ENCODE measurements at places on chromosomes 7 and 10.
A peak's percentile ranks its signal among the peaks of the same experiment; 100 is the strongest.

GRCh38 chr7:16023046-16023445 is 336.6 kb upstream of the MEOX2 start:
- DNase-seq: no peak

DNA sequence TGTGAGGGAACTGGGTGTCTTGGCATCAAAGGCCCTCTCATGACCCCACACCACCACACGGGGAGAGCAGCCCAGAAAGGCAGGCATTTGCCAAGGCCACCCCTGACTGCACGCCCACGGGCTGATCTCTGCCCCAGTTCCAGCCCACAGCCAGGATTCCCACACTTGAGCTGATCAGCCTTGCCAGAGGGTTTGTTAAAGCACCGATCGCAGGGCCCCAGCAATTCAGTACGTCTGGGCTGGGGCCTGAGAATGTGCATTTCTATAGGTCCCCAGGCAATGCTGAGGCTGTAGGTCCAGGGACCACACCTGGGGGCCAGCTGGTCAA is 103.9 kb downstream of the TNS3 start:
- DNase-seq: no peak

DNA sequence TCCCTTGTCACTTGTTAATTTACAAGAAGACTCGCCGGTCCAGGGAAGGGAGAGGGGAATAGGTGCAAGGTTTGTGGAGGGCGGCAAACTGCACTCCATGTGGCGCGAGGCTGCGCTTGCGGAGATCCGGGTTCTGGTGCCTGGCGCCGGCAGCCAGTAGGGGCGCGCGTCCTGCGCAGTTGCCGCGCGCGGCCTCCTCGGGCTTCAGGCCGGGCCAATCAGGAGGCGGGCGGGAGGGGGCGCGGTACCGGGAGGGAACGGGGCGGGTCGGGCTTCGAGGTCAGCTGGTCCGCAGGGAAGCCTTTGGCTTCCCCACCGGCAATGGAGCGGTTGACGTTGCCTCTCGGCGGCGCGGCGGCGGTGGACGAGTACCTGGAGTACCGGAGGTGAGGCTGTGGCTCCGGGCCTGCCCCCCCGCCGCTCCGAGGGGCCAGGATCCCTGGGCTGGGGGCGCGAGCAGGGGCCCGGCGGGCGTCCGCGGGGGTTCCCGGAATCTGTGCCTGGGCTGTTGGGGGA is at the start of gene FAM221A:
Gene FAM221A, plus strand, starts transcription at position 302 of the 516 bp plus-strand sequence. Its CDS starts 20 bp downstream, at position 322.
- DNase-seq: peak; percentile 36

GRCh38 chr7:131166066-131166465 is 161.6 kb upstream of the MKLN1 start:
- no peak for DNase-seq

GRCh38 chr7:44438816-44439215 is 51.6 kb downstream of the NUDCD3 start:
- DNase-seq: no peak

DNA sequence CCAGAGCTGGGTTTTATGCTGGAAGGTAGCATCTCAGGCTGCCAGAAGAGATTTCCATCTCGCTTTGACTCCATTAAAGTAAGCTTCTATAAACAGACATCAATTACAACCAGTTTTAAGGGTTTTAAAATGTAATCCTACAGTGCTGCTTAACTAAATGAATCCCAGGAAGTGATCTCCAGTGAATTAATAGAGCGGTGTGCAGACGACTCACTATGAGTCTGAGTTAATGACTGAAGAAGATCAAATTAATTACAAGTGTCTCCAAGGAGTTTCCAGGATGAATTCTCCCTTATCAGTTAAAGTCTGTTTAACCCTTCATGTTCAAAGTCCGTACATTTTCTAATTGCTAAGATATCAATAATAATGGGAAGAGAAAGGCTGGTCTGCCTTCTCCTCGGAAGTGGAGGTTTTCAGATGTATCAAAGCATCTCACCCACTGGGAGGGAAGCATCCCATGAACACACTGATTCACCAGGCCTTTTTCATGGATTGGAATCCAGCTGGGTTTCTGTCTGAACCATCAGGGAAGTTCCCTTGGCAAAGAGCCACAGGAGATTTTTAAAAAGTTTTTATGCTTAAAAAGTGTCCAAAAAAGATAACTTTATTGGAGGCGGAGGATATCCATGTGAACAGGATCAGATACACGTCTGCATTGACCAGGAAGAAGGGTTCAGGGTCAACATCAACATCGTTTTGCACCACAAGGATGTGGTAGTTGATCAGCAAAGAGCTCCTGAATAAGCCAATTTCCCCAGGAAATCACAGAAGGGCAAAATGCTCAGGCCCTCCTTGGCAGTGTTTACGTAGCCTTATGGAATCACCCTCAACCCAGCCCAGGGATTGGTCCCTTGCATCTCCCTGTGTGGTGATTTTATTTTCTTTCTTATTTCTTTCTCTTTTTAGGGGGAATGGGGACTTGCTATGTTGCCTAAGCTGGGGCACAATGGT is 288.2 kb downstream of the POU6F2 start:
- no peak for DNase-seq

GRCh38 chr10:114611617-114612016 is 46.5 kb downstream of the ABLIM1 start:
- no peak for DNase-seq

DNA sequence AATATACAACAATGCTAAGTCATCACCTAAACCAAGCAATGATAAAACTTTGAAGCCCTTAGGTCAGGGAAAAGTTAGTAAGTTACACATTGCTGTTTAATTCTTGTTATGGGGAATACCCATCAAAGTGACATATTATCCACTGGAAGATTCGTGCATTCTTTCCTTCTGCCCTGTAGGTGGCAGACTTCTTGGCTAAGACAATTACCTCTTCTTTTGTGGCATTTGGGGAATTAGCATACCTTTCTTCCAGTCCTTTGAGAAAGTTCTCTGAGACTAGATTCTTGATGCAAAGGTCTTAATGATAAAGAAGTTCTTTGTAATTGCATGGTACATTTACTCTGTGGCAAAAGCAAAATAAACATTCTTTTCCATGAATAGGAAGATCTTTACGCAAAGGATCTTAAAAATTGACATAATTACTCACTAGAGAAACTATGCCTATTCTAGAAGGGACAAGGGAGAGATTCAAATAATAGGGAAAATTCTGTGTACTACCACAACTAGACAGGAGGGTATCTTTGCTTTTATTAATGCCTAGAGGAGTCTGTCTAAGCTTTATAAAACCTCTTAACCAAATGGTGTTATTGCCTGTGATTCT is 395.9 kb downstream of the GRM8 start:
- no peak for DNase-seq

DNA sequence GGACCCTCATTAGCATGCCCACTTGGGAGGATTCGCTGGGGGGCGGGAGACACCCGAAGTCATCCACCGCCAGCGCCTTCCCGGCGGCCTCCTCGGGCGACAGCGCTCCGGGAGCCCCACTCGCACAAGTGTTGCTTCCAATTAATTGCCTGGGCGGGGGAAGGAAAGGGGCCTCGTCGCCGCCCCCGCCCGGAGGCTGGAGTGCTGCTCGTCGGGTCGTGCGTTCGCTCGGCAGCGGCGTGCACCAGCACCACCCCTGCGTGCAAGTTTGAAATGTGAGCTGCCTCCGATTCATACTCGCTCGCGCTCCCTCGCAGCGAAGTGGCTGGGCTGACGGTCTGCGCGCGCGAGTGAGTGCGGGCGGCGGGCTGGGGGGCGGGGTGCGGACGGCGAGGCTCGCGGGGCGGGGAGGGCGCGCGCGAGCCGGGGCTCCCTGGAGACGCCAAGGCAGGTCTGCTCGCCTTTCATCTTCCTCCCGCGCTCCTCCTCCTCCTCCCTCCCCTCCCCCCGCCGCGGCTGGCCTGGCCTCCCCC is 104.6 kb upstream of the PPIF start:
- DNase-seq: no peak

DNA sequence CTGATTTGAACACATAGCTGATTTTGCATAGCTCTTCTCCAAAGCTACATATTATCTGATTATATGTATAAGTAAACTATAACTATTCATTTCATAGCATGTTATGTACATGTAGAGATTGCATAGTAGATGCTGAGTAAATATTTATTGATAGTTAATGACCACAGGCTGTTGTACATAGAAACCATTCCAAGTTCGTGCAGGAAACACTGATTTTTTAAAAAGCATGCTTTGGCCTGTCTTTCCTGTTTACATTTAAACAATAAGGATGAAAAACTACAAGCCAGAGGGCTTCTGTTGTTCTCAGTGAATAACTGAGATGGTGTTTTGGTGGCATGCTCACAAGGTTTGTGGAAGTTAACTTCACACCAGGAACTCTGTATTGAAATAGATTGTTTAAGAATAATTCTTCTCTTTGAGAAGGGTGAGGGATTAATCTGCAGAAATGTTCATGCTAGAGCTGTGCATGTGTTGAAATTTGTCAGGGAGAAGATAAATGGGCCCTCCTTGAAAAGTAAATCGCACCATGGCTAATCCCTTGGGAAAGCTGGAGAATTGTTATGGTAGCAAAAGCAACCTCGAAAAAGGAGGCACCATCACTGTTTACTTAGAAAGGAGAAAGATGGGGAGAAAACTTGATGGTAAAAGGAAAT is 120.2 kb upstream of the SP8 start:
- DNase-seq: no peak

DNA sequence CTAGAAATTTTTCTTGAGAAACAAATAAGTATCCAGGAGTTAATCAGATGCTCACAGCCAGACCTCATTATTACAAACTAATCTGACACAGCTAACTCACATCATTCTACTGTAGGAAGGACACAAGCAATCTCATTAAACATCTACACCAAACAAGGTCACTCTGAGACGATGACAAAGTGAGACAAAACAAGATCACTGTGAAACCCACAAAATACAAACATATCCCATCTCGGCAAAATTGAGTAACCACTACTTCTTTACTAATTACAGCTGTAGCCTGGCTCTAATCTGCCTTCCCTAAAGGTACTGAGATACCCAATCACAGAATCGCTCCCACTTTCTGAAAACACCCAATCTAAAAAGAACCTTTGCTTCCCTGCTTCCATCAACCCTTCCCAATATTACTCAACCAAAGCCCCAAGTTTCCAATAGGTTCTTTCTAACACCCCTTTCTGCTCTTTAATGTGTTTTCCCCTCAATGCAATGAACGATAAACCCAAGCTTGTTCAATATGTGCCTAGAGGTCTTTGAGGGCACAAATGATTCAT is 26.9 kb downstream of the CCDC6 start:
- no peak for DNase-seq

DNA sequence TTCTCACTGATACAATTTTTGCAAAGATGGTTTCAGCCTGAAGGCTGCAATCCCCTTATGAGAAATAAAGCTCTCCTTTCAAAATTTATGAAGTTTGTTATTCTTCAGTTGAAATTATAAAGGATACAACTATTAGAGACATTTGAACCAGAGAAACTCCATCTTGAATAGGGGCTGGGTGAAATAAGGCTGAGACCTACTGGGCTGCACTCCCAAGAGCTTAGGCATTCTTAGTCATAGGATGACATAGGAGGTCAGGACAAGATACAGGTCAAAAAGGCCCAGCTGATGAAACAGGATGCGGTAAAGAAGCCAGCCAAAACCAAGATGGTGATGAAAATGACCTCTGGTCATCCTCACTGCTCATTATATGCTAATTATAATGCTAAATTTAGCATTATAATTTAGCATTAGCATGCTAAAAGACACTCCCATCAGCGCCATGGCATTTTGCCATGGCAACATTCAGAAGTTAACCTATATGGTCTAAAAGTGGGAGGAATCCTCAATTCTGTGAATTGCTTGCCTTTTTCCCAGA is 22.4 kb upstream of the IFIT1B start:
- no peak for DNase-seq

- no peak for DNase-seq
Observed at GRCh38 chr7:8514781-8515519, 81.5 kb downstream of the NXPH1 start.

GRCh38 chr10:49081547-49082275 is 33.6 kb downstream of the VSTM4 start:
- DNase-seq: no peak

GRCh38 chr7:82839063-82839462 is 323.6 kb downstream of the PCLO start:
- DNase-seq: no peak

GRCh38 chr10:111221682-111222480 is 145.1 kb downstream of the ADRA2A start:
- no peak for DNase-seq

DNA sequence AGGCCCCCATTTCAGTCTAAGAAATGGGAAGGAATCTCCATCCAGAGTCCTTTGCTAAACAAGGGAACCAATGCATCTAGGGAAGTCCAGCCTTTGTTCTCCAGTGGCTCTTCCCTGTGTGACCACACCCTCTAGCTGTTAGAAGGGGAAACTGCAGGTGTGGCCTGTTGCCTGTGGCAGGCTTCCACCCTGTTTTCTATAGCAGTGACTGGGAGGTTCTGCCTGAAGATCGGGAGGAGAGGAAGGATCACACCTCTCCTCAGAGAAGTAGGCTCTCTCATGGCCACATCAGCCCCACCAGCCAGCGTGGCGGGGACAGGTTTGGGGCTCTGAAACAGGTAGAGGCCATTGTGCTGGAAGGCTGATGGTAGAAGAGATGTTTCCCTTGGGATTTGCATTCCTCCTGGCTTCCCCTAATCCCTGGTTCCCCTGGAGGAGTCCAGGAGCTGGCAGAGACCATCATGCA is 47.7 kb upstream of the TRIM8 start:
- no peak for DNase-seq

- no peak for DNase-seq
Observed at GRCh38 chr10:24467605-24468004, 256.1 kb downstream of the ARHGAP21 start.

DNA sequence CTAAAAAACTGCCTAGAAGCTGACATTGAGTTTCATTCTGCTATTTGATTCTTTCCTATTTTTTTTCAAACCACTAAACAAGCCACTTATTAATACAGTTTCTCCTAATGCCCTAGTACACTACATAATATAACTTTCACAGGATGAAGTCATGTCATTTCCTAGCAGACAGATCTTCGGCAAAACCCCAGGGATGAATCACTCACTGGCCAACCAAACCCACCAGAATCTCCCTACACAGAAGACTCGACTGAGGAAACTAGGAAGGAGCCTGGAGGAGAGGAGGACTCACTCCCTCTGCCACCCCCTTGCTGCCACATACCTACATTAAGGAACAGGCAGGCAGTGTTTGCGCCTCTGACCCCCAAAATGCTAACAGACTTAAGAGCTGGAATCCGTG is 33.4 kb downstream of the XPNPEP1 start:
- DNase-seq: no peak

GRCh38 chr10:82934429-82934828 is 1059.4 kb downstream of the NRG3 start:
- DNase-seq: no peak

DNA sequence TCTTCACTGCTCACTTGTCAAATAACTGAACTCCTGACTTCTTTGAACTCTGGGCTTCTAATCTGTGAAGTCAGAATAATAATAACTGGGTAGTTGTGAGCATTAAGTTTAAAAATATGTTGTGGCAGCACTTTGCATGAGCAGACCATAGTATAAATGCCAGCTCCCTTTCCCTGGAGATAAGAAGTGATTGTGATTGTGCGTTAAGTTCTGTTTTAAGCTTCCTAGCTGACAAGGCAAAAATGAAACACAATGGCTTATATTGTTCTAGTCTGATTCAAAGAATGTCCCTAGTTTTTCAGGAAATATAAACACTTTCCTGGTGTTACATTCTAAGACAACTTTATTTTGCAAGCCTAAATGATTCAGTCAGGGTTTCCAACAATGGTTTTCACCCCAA is 61.8 kb downstream of the PTPRE start:
- no peak for DNase-seq

All from esophagus squamous epithelium (tissue), 5 donors.